ENCODE measurements at places on chromosomes 2 and 18. TPM values are rescaled to one million over a fixed set of nuclear protein-coding genes. Genes with fewer than 3 reads are reported as not detected.

DNA sequence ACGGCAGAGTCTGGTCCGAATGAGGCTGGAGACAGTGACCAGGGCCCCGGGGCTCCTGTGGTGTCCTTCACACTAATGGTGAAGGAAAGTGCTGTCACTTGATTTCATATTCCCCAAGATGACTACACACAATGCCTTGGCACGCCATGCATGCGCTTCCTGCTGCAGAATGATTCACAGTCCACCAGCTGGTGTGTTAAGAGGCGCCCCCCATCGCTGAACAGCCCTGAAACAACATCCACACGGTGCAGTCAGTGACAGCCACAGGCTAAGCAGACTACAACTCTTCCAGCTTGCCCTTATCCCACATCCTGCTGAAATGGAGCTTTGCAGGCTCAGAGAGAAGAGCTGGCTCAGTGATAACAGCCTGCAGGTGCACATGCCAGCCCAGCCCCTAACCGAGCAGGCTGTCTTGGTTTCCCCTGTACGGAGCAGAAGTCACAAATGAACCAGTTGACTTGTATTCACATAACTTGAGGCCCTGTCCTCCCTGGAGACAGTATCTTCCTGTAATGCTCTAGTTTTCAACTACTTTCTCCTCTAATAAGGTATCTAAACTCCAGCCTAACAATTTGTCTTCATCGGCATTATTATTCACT is 24.3 kb upstream of the CDH20 start:
- peak; percentile 5 for DNase-seq

- DNase-seq = no peak
Measured at GRCh38 chr18:22106536-22107292, 62.7 kb upstream of the GATA6 start.

GRCh38 chr2:172447811-172448493 is 20.6 kb downstream of the ITGA6 start:
- no peak for DNase-seq

- no peak for DNase-seq
Measured at GRCh38 chr18:615092-615521, 18.3 kb downstream of the CLUL1 start.

DNA sequence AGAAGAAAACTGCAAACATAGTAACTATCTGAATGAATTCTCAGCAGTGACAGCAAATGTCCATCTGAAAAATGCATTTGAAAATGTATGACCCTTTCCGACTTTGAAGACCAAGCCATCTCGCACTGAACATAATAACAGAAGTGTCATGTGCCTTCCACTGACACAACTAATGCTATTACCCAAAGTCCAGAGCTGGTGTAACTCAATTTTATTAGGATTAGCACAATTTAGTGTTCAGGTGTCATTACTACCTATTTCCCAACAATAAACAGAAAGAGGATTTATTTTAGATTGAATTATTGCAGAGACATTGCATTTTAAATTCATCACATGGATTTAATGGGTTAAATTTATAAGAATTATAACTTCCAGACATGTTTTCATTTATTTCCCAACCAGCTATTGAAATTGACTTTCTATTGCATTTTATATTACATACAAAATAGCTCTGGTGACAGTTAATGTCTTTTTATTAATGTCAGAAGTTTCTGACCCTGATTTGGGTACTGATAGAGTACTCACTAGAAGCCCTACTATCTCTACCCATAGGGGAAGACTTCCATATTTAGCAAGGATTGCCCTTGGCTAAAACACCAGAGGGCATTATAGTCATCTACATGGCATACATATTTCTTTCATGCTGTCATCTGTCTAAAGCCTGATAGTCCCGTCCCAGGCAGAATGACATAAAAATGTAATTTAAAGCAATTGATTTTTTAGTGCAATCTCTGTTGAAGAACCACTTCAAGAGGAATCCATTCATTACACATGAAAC is 7.0 kb upstream of the STK39 start:
- DNase-seq = no peak

DNA sequence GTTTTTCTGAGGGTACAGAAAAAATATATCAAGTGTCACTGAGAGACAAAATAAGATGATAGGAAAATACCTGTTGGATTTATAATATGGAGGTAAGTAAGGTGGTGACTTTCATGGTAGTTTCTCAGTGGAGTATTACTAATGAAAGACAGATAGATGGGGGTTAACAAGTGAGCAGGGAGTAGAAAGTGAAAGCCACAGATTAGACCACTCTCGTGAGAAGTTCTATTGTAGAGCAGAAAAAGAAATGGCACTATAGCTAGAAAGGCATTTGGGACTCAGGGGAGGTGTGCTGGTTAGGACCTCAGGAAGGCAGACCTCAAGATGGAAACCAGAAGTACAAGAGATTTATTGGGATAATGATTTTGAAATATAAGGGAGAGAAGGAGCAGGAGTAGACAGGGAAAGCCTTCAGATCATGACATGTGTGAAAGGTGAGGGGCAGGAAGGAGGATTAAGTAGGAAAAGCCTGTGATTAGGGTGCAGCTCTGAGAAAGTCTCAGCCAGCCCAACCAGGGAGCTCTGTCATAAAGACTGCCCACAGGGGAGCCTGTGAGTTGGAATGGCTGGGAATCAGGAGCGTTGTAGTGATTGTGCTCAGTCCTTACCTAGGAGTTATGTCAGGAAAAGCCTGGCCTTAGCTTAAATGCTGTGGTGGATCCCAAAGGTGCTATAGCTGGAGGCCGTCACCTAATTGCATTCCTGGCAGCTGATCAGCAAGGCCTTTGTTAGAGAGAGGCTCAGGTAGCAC is 198.1 kb downstream of the IKZF2 start:
- DNase-seq = no peak

DNA sequence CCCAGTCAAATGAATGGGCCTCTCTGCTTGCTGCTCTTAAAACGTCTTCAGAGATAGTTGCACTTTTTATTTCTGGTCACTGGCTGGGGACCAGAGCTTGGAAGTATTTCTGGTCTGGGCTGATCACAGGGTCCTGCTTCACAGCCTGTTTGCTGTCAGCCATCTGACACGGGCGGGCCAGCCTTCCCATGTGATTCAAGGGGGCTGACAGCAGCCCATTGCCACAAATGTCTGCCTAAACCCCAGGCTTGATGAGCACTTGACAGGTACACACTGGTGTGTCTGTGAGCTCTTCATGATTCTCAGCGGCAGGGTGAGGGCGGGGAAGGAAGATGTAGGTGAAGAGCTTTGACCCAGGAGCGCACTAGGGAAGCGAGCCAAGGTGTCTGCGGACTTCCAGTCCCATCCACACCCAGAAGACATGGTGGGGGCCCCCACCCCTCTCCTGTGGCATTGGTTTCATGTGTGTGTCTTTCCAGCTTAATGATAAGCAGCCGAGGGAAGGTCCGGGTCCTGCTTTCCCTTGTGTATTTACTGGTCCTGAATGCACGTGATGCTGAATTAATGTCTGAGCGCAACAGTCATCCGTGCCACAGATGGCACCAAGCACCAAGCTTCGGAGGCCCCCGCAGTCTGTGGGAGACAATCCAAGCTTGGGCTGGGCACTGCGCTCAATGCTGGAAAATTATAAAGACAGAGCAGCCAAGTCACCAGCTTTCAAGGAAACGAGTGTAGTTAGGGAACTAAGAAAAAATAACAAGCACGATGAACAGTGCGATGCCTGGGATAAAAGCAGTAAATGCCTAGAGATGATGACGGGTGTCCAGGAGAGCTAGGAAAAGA is 73.3 kb downstream of the SH3BP4 start:
- DNase-seq = no peak

- DNase-seq = no peak
Measured at GRCh38 chr18:36623681-36624190, 205.1 kb downstream of the TPGS2 start.

- no peak for DNase-seq
Measured at GRCh38 chr18:36766836-36767235, 62.0 kb downstream of the TPGS2 start.

DNA sequence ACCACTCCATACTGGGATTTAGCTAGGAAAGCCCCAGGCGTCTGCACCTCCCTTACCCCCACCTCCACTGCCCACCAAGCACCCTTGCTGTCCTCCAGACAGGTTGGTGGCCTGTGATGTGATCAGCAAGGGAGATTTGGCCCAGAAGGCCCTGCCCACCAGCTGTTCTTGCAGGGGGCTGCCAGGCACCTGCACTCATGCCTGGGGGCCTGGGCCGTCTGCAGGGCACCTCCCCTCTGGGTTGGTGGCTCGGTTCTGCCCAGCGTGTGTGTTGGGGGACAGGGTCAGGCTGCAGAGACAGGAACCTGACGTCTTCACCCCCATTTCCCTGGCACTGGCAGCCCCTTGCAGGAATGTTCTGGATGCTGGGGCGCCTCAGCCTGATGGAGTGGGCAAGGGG is 5.8 kb downstream of the DNMT3A start:
- no peak for DNase-seq

- no peak for DNase-seq
Measured at GRCh38 chr2:158413581-158413980, 43.0 kb downstream of the CCDC148 start.

DNA sequence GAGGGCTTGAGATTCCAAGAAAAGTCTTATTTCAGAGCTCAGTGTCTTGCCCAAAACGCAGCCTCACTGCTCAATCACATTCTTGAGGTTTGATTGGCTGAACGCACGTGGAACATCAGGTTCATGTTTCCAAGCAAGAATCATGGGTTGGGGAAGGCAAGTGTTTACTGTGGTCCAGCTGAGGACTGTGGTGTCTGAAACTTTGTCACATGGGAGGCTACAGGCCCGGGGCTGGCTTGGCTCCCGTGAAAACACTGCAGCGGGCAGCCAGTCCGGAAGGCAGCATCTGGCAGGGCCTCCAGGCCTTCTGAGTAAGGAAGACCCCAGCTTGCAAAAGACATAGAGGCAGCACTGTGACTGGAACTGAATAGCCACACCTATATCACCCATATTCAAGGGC is 84.7 kb downstream of the POLR1A start:
- DNase-seq = no peak

GRCh38 chr2:208315081-208315788 is 49.2 kb downstream of the PIKFYVE start:
- DNase-seq = no peak

DNA sequence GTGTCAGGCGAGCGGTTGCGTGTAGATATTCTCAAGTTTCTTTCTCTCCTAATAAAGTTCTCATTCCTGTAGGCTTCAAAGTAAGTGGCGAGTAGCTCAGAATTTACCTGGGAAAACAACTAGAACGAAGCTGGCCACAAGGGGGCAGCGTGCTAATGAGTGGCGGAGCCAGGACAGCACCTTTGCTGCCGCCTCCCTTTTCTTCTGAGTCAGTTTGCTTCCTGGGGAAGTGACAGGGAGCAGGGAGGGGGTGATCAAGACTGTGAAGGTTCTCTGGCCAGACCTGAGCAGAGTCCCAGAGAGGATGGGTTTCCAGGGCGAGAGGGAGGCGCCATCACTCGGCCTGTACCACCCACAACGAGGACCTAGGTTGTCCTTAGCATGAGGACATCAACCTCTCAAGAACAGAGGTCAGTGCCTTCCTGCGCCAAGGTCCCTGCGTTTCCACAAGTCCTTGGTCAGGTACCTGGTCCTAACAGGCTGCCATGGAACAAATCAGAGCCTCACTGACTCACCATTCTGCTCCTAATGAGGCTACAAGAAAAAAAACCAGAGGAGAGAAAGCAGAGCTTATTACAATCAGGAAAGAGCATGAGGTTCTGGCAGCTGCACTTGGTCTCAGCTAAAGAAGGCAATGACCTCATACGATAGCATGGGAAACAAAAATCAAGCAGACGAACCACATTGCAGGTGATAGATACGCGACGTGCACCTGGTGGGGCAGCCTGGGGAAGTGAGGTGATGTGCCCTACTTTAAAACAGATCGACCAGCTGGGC is 98.7 kb downstream of the PLB1 start:
- DNase-seq = peak; percentile 70

DNA sequence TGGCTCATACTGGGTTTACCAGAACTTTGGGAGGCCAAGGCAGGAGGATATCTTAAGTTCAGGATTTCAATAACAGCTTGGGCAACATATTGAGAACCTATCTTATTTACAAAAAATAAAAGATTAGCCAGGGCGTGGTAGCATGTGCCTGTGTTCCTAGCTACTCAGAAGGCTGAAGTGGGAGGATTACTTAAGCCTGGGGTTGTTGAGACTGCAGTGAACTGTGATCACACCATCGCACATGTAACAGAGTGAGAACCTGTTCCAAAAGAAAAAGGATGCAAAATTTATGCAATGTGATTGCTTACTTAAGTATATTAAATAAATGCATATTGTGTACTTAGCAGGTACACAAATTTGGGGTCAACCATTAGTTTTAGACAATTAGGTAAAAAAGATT is 768.9 kb upstream of the CDH7 start:
- DNase-seq = no peak

- DNase-seq = no peak
Measured at GRCh38 chr2:157839162-157839801, 36.8 kb downstream of the ACVR1 start.

GRCh38 chr18:48958951-48959350 is 8.2 kb upstream of the SMAD7 start:
- DNase-seq = no peak

DNA sequence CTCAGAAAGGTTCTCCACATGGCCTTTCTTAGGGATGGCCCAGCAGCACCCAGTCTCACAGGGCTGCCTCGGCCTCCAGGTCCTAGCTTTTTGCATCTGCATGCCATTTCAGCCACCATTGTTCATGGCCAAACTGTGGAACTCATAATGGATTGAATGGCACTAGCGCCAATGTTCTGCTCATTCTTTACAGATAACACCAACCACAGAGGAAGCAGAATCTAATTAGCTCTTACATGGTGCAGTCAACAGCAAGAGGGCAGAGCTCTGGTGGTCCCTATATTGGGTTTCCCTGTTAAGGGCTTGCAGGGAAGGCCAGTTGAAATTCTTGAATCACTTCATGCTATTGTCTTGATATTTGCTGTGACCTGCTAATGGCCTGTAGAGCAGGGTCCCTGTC is 45.6 kb downstream of the ARL4C start:
- no peak for DNase-seq

The AKAIN1 gene
- total RNA-seq = not detected

The ADAM23 gene
- total RNA-seq = 5.8 TPM

The PLEK gene
- total RNA-seq = 0.12 TPM

The VAMP5 gene
- 140 TPM for total RNA-seq

The CRYBA2 gene
- not detected for total RNA-seq
